Mucosa of gallbladder (tissue), 1 donor: ENCODE measurements at places on chromosomes 4 and X. TPM values are rescaled to one million over a fixed set of nuclear protein-coding genes. Genes with fewer than 3 reads are reported as not detected.

The MAGEA6 gene
- 0.26 TPM for total RNA-seq

The RP2 gene
- 13.1 TPM for total RNA-seq

DNA sequence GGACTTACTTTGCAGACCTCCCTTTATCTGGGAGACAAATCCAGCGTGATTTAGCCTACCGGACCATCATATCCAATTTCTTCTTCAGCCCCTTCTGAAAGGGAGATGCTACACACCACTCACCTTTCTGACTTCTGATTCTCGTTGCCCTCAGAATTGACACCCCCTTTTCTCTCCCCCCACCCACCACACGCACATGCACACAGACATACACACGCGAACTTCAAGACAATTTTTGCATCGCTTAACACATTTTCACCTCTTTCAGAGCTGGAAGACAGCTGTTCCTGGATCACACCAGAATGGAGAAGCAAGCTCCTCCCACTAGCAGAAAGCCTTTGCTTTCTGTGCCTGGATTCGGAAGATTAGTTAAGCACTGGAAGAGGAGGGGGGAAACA, 1.0 kb upstream of the SNCA start:
- no peak for DNase-seq

DNA sequence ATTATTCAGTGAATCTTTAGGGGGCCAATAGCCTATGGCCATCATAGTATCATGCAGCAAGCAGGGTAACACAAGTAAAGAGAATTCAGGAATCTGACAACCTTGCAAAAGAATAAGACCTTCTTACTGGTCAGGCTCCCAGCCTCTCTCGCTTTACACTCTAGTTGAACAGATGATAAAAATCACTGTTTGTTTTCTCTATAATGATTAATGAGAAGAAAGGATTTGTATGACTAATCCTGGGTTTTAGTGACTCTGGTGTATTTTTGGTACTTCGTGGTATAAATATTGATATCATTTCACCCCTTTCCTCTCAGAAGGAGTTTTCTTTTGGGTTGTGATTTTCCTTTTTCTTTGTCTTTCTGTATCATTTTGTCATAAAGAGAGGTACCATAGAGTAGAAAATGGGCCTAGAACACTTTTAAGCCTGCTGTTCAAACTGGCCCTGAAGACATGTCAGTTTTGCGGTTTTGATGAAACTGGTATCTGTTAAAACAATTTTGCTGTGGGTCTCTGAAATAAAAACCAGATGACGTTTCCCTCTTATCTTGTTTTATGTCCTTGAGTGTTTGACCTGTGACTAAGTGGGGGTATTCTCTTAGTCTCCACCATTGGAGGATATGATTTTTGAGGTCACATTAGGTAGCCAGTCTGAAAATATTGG, 294.9 kb upstream of the TBX22 start:
- no peak for DNase-seq

DNA sequence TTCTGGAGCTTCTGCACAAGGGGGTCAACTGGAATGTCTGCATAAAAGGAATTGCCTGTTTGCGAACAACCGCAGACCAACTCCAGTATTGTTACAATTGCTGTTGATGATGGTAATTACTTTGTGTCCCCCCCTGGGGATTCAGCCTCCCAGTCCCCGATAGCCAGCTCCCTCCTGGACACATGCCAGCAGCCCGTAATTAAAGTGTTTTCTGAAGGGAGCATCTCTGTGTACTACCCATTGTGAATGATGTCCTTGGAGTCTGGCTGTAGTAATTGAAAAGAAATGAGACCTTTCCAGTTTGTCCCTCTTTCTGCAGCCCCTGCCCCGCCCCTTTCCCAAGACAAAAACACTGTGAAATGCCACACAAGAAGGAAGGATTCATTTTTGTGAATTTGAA, 377.1 kb upstream of the LCORL start:
- no peak for DNase-seq

- DNase-seq = no peak
Observed at GRCh38 chr4:80610845-80611677, 275.5 kb downstream of the CFAP299 start.

DNA sequence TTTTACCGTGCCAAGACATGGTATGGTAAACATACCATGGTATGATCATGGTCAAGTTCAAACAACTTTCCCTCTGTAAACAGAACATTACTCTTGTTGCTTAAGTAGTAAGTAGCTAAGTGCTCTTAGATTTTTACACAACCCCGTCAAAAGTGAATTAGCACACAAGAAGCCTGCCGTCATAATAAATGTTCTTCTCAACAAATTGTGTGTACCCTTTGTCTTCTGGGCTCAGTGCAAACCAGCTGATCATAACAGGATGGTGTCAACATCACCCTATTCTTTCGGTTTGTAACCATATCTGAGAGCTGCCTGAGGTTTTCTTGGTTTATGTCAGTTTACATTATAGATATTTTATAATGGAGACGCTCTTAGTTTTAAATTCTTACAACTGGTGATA, 28.8 kb downstream of the MSL3 start:
- DNase-seq = no peak

DNA sequence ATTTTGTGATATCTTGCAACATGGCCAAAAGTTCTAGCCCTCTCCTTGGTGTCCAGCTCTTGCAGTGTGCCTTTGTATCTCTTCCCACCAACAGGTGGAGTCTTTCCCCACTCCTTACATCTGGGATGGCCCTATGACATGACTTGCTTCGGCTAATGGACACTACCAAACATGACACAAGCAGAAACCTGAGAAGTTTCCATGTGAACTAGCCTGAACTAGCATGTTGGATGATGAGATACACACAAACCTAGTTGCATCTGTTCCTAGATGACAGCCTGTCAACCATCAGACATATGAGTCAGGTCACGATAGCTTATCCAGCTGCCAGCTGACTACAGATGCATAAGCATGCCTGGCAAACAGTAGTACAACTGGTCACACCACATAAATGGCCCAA, 207.5 kb upstream of the FTHL17 start:
- no peak for DNase-seq

DNA sequence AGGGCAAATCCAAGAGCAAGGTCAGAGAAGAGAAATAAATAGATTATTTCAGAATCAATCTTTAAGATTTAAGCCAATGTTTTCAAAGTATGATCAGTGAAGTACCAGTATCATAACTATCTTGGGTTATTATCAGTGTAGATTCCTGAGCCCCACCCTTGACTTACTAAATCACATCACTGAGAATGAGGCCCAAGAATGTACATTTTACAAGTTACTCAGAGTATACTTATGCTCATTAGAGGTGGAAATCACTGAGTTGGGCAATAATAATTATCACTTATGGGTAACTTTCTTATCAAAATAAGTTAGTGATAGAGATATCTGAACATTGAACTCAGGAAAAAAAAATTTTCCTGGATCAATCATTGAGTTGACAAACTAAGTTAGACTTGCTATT, 121.6 kb upstream of the NOCT start:
- no peak for DNase-seq

DNA sequence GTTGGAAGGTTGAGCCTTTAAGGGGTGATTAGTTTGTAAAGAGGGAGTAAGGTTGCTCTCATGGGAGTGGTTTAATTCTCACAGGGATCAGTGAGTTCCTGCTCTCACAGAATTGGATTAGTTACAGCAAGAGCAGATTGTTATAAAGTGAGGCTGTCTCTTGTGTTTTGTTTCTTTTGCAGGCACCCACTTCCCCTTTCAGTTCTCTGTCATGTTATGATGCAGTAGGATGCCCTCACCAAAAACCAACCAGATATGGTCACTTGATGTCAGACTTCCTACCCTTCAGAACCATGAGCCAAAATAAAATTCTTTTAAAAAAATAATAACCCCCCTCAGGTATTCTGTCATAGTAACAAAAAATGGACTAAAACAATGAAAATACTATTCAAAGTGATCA, 19.9 kb upstream of the IGSF1 start:
- DNase-seq = no peak

- no peak for DNase-seq
Observed at GRCh38 chrX:125289209-125289608, 30.5 kb upstream of the TEX13C start.

- DNase-seq = no peak
Observed at GRCh38 chrX:135480076-135480475, 40.4 kb upstream of the INTS6L start.
